ENCODE measurements at places on chromosomes 2 and 18.

GRCh38 chr2:240139666-240140393 lies 628 bp downstream of the OTOS start:
- peak; percentile 9 for DNase-seq

GRCh38 chr2:38581193-38582147 lies 21.3 kb downstream of the HNRNPLL start:
- DNase-seq, result peak; percentile 85

GRCh38 chr2:186281726-186282125 lies 204.3 kb upstream of the ZC3H15 start:
- no peak for DNase-seq

DNA sequence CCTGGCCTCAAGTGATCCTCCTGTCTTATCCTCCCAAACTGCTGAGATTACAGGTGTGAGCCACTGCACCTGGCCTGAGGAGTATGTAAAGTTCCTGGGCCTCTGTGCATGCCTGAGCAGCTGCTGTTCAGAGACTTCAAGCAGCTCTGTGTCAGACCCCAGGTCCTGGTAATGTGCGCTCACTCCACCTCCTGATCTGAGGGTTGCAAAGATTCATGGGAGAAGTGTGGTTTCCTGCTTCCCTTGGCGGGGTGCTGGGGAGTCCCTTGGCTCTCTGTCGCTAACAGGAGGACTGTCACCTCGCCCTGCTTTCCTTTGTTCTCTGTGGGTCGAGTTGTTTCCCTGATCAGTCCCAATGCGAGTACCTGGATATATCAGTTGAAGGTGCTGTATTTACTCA lies 8.6 kb upstream of the IL36A start:
- no peak for DNase-seq

DNA sequence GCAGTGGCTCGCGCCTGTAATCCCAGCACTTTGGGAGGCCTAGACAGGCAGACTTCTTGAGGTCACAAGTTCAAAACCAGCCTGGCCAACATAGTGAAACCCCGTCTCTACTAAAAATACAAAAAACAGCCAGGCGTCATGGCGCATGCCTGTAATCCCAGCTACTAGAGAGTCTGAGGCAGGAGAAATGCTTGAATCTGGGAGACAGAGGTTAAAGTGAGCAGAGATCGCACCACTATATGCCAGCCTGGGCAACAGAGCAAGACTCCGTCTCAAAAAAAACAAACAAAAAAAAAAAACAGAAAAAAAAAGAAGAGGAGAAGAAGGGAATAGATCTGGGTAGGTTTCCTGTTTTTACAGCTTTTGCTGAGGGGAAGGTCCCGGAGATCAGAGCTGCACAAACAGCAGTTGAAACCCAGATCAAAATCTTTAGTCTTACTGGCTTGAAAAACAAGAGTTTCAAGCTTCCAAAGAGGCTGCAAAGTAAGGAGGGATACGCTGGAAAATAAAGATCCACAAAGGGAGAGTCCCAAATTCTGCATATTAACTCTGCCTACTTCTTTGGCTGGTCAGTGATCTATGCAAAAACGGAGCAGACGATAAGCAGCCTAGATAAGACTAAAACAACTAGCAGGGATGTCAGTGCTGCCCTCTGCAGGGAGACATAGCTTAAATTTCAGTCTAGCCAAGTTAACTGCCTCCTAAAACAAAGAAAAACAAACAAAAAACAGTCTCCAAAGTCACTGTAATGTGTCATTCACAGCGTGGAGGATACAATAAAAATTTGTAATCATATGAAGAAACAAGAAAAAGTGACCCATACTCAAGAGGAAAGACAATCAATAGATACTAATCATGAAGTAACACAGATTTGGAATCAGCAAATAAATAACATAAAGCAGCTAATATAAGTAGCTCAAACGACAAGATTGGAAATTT lies 74.1 kb downstream of the TLK1 start:
- peak; percentile 45 for DNase-seq

- DNase-seq, result no peak
Observed at GRCh38 chr18:50492097-50492496, 67.8 kb upstream of the MAPK4 start.

DNA sequence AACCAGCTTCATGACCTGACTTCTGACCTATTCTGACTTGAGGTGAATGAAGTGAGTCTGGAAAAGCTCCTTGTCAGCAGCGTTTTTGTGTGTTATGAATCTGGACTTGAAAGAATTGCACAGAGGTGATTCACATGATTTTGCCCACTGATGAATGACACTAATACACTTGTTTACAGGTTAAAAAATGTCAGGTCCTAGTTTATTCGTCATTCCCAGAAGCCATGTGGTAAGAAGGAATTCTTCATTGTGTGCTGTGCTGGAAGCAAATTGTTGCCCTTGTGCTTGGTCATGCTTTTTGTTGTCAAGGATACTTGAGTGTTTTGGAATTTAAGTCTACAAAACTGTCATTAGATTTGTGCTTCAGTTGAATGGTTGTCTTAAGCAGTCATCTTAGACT lies 15.5 kb downstream of the SEC11C start:
- no peak for DNase-seq

DNA sequence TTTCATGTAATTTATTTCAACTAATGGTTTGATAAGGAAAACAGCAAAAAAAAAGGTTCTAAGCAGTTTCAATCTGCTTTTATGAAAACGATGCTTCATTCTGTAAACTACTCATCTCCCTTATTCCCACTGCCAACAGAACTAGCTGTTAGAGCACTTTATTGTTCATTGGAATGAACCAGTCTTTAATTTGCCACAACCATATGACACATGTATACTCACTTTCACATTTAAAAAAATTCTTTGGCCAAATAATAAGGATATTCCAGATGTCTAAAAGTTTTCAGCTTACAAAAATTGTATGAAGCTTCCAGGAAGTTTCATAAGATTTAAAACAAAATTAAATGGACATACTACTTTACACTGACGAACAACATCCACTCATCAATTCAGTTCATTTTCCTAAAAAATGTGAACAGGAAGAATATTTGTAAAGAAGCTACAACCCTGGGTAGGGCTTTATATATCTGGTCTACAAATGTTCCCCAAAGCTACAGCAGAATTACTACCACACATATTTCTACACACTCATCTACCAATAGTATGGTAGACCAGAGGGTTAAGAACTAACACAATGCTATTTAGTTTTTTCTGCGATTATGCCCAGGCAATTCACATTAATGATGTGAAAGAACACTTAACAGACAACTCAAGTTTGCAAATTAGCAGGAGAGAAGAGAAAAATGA lies 37.7 kb downstream of the ZNF521 start:
- DNase-seq, result no peak

- no peak for DNase-seq
Observed at GRCh38 chr2:126370201-126370600, 285.8 kb upstream of the GYPC start.

DNA sequence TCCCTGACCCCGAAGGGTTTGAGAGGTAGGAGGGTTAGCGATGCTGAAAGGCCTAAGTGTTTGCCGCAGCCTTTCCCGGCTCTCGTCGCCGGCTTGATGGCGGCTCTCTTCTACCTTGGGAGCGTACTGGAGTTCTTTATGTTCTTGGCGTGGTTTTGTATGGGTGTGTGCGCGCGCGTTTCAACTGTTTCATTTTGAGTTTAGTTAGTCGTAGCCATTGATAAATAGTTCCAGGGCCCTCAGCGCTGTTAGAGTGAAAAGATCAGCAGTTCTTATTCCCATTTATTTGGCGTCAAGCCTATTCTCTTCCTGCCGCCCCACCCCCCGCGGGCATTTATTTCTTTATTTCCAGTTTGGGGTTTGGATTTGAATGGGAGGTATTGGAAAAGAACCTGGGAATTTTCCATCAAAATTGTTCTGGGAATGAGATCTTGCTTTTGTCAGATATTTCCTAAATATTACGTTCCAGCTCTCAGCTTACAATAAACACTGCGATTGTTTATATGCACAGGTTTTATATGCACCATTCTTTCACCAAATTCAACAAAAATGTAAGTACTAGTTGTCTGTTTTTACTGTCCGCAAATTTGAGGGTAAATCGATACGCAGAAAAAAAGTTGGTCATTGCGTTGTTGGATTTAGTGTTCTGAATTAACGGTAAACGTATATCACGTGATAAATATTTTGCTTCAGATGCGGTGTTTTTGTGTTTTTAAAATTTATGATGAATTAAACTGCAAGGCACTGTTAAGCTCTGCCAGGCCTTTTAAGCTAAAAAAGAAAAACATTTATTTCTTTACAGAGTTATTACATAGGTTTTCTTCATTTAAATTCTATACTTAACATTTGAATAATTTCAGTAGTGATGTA lies 954 bp downstream of the CCNT2 start:
- peak; percentile 69 for DNase-seq

GRCh38 chr2:20917287-20917660 lies 94.4 kb upstream of the LDAH start:
- no peak for DNase-seq

- DNase-seq, result peak; percentile 69
Observed at GRCh38 chr2:123993728-123994323, 31.3 kb upstream of the CNTNAP5 start.

- DNase-seq, result no peak
Observed at GRCh38 chr2:138185827-138186226, 221.6 kb downstream of the HNMT start.

DNA sequence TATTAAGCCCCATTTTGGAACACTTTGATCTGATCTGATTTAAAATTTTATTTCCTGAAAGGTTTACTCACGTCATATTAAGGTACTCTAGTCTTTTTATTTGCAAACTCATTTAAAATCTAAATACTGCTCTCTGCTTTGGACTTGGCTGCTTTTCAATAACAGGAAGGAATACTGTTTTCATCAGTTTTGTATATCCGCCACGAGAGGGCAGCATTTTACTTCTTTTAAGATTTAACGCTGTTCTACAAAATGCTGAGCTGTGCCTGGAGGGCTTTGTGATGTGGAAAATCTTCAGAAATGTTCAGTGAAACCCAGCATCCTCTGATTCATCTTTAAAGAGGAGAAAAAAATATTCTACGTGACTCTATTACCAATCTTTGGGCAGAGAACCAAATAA lies 37.5 kb upstream of the SLC38A11 start:
- peak; percentile 69 for DNase-seq

DNA sequence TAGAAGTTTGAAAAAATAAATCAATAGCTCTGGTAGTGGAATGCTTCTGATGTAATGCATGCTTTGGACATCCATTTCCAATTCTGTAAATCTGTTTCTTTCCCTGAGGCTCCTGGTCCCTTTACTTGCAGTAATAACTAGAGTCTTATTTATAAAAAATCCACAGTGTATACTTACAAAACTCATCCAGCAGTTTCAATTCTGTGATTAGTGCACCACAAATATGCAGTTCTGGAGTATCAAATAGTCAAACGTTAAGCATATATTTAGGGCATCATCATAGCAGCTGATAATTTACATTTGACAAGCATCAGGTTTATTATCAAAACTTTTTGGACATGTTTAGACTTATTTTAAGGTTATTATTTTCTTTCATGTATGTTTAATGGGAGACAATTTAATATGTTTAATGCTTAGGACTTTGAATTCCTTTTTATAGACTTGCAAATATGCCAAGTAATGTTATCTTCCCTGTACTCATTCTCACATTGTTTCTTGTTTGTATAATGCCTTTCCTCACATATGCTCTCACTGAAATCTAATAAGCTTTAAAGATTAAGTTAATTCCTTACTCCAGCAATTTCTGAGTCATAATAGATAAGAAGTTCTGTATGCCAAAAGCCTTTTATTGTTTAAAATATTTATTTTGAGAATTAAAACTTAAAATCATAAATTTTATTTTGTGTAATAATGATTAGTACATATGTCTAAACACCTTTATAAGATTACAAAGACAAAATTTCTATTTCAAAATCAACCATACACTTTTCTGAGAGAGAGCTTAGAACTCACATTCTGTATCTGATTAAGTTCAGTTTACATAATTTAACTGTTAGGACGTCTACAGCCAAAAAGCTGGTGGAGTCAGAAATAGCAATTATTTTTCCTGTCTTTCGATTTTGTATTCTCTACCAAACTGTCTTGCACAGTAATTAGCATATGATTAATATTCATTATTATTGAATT lies 341.5 kb upstream of the TMEFF2 start:
- DNase-seq, result no peak

DNA sequence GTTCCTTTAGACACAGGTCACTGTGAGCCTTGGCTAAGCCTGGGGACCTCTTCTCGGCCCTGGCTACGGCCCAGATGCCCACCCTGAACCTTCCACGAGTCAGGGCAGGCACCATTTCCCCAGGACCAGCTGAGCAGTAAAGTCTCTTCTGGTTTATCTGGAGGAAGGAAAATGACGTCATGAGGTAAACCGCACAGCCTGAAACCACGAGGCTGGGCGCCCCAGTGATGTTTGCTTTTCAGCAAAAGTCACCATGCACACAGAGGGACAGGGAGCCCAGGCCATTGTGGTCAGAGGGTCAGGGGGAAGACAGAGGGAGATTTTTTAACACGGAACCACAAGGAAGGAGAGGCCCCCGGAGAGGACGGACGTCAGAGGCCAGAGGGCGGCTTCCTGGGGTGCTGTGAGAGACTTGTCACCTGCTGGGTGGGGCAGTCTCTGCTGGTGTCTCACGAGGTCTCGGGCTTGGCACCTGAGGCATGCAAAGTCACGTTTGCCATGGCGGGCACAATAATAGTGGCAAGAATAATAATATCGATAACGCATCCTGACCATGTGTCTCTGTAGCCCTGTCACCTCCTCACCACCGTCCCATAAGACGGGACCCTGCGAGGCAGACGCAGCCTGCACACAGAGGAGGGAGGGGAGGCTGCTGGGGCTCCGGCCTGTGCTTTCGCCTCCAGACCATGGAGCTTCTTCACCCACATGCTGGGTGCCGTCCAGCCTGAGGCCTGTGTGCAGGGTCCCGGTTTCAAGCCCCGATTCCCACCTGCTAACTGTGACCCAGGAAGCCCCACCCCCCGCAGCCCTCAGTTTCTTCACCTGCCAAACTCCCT lies 33.2 kb upstream of the FOSL2 start:
- DNase-seq, result peak; percentile 44

DNA sequence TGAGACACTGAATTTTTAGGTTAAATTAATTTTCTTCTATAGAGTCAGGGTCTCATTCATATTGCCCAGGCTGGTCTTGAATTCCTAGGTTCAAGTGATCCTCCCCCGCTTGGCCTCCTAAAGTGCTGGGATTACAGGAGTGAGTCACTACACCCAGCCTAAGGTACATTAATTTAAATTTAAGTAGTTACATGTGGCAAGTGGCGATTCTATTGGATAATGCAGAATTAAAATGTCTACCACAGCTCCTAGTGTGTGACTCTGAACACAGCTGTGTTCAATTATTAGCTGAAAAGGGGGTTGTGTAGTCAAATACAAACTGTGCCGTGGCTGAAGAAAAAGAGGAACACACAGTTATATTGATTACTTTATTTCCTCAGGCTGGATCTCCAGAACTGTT lies 2.2 kb upstream of the CAD start:
- DNase-seq, result no peak
